ENCODE measurements at places on chromosomes 16 and 17. TPM values are rescaled to one million over a fixed set of nuclear protein-coding genes. Genes with fewer than 3 reads are reported as not detected.

Gene MAF
- 19.6 TPM for total RNA-seq

DNA sequence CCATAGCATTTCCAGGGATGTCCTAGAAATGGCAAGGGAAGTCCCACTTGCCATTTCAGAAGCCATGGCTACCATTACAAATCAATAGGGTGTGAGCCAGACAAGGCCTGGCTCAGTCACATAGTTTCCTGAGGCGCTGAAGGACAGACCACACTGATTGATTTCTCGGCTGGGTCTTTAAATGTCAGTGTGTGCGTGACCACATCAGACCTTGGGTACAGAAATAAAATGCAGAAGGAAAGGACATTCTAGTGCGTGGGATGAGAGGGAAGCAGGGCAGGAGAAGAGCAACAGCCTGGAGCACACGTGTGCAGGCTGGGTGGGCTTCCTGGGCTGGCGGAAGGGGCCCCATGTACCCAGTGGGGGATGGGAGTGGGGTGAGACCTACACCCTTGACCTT, 58.7 kb upstream of the LYRM9 start:
- no peak for DNase-seq

DNA sequence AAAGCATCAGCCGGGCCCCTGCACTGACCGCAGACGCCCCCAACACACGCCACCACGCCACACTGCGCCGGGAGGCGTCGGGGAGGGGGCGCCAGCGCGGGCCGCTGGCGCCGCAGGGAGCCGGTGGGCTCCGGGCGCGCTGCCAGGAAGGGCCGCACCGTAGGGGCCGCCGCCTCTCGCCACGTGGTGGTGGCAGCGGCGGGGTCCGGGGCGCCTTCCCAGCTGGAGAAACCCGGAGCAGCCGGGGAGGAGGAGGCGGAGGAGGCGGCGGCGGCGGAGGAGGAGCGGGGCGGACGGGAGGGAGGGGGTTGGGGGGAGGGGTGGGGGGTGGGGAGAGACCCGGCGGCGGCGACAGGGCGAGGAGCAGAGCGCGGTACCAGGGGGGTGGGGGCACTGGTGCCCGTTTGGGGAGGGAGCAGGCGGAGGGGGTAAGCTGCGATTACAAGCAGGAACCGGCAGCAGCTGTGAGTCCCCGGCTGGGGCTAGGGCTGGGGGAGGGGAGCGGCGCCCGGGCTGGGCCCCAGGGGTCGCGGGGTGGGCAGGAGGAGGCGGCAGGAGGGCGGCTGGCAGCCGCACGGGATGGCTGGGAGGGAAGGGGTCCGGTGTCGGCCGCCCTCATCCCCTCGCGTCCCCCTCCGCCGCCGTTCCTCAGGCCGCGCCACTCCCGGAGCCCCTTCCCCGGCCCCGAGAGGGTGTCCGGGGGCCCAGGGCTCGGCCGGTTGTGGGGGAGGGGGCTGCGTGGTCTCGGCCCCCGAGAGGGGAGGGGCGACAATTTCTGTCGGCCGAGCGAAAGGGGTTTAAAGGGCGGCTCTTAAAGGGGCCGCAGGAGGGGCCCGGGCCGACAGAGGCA, at the start of gene TBKBP1:
Gene TBKBP1, plus strand, starts transcription at position 431 of the 850 bp plus-strand sequence. CDS start 1,952 bp downstream, outside the sequence.
- peak; percentile 57 for DNase-seq

DNA sequence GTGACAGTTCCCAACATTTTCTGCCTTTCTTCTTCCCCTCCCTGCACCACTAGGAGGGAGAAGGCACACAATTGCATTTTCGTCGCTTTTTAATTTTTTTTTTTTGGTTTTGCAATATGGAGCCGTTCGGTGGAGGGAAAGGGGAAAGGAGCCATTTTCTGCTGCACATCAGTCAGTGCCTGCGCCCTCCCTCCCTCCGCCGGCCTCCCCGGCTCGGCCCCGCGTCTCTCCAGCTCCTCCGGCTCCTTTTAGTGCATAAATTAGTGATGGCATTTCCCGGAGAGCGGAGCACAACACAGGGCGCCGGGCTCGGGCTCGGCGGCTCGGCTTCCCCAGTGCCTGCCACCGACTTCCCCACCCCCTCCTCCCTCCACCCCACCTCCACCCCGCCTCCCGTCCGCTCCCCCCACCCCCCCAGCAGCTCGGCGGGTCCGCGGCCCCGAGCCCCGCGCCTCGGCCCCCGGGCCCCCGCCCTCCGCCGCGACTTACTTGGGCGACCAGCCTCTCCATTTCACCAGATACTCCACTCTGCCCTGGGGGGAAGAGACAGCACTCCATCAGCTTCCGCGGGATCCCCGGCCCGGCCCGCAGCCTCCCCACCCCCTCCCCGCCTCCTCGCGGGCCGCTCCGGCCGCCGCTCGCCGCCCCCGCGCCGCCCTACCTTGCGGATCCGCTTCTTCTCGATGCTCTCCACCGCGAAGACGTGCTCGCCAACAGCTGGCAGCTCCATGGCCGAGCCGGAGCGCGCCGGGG, 542 bp downstream of the CBX4 start:
- peak; percentile 67 for DNase-seq

Gene PPM1E
- total RNA-seq: 1.7 TPM

- no peak for DNase-seq
Measured at GRCh38 chr17:6303664-6304063, 131.3 kb downstream of the AIPL1 start.

Gene MYL4
- total RNA-seq: 219 TPM

- no peak for DNase-seq
Measured at GRCh38 chr16:84611041-84611440, 6.8 kb downstream of the COTL1 start.

Gene TPSD1
- total RNA-seq: 0.51 TPM

- no peak for DNase-seq
Measured at GRCh38 chr17:82120148-82120547, 22.1 kb upstream of the FASN start.

DNA sequence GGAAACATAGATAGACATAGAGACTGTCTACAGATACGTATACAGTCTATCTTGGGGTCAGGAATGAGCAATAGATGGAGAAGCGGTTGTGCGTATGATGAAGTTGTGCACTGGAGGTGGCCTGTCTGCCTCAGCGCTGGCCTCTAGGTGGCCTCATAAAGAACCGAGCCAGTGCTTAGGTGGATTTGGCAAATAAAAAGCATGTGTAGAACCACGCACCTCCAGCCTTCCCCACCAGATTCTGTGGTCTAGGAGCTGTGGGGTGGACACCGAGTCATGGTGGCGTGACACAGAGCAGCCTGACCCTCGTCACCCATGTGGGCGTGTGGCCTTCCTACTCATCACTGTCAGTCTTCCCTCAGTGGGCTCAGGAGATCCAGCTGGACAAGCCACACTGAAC, 34.0 kb downstream of the PGS1 start:
- no peak for DNase-seq

DNA sequence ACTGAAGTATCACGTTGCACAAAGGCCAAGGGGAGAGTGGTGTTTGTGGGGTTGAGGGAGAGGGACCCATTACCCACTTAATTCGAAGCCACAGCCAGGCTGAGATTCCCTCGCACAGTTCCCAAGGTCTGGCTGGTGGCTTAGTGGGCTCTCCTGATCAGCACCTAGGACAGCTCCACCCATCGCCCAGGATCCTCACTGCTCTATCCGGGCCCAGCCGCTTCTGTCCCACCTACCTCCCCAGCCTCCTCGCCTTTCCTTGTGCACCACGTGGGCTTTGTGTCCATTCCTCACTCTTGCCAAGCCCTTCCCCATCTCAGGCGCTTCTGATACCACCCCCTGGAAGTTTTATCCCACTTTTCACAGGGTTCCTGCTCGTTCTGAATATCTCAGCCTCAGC, 163.5 kb downstream of the CCT6B start:
- DNase-seq: no peak

Gene FOXF1
- total RNA-seq: 0.11 TPM

DNA sequence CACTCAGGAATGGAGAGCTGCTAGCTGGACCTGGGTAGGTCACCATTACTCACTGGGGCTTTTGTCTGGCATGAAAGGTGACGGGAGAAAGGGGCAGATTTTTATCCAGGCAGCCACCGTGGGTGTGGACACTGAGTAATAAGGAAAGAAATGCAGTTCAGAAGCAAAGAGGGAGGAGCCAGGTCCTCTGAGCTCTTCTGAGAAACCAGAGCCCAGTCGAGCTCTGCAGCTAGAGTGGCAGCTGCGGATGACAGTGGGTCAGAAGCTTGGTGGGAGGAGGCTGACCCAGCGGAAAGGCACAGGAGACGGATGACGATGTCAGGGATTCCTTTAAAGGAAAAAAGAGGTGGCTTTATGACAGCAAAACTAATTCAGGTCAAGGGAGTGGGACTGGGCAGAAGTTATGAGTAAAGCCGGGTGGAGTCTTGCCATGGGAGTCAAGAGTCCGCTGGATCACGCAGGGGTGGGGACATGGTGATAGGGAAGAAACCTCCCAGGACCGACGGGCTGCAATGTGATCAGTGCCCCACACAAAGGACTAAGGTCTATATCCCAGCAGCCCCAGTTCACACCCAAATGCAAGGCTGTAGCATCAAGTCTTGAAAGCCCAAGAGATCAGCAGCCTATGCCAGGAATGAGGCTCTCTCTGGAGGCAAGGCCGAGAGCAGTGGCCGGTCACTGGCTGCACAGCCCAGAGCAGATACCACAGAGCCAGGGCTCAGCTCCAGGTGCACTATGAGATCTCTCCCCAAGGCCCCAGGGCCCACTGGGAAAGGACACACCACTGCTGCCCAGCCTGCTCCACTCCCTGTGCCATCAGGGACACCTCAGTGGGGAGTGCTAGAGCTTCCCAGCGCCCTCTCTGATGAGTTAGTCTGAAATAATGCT, 6.3 kb upstream of the MNT start:
- DNase-seq: no peak

- DNase-seq: peak; percentile 89
Measured at GRCh38 chr16:85350973-85351372, 238.7 kb upstream of the CIBAR2 start.

GRCh38 chr16:11128211-11129141, 127.5 kb downstream of the SOCS1 start:
- DNase-seq: peak; percentile 85

Gene PLXDC1
- total RNA-seq: 14.1 TPM

DNA sequence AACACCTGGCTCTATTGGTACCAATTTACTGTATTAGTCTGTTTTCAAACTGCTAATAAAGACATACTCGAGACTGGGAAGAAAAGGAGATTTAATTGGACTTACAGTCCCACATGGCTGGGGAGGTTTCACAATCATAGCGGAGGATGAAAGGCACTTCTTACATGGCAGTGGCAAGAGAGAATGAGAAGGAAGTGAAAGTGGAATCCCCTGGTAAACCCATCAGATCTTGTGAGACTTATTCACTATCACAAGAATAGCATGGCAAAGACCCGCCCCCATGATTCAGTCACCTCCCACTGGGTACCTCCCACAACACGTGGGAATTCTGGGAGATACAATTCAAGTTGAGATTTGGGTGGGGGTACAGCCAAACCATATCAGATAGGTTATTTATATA, 22.6 kb upstream of the GOSR1 start:
- DNase-seq: no peak

Gene CTRB1
- total RNA-seq: not detected

DNA sequence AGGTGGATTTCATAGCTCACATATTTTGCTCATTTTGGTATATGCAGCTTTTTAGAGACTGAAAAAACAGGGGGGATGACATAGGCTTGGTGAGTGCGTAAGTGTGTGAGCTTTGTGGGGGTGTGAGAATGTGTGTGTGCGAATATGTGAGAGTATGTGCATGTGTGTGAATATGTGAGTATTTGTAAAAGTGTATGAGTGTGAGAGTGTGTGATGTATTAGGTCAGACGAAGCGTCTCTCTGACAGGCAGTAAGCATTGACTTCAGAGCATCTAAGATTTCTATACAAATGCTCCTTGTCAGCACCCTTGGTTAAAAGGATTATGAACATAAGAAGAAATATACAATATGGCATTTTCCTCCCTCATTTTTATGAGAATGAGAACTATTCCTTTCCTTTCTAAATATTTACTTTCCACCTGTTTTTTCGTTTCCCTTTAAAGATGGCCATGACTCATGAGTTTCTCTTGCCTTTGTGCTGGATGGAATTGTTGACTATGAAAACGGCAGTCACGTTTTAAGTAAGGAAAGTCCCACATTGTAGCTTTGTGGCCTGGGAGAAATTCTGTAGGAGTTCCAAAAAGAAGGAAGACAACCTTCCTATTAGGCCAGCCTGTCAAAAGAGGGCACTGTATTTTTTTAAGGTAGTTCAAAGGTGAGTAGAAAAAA, 276.4 kb downstream of the FOXL1 start:
- no peak for DNase-seq

DNA sequence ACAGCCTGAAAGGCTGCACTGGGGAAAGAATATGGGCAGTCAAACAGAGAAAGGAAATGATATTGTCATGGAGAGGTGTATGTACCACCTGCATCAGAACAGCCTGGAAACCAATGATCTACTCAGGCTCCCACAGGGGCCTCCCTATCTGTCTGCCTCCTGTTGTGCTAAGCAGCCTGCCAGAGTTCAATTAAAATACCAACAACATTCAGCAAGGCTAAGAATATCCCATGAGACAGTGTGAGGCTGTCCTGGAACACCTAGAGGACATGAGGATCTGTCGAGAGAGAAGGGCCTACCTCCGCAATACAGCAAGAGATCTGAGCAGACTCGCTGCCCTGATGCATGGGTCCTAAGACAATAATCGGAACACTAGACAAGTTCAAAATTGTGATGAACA, 8.4 kb downstream of the FXR2 start:
- DNase-seq: no peak

DNA sequence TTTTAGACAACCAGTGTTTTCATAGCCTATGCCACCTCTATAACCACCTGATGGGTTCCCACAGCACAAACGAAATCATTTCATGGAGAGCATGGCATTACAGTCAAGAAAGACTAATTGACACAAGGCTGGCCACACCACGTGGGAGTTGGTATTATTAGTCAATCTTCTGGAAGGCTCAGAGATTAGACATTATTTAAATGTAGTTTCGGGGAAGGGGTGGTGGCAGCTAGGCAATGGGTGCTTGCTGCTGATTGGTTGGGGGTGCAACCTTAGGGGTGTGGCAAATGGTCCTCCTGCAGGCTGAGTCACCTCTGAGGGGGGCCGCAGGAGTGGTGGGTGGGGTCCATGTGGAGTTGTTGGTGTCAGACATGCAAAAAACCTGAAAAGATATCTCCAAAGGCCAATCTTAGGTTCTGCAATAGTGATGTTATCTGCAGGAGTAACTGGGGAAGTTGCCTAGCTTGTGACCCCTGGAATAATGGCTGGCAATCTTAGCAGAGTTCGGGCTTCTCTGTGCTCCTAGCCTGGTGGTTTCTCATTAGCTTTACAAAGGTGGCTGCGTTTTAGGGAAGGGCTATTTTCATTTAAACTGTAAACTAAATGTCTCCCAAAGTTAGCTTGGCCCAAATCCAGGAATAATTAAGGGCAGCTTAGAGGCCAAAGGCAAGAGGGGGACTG, 4.6 kb downstream of the TEN1 start:
- no peak for DNase-seq

GRCh38 chr17:52106072-52106471, 52.4 kb downstream of the CA10 start:
- DNase-seq: no peak

Data from Right ventricle myocardium superior (tissue), 1 donor.